Type B pancreatic cell (in vitro differentiated cells): ENCODE measurements at places on chromosomes 5 and 9.

DNA sequence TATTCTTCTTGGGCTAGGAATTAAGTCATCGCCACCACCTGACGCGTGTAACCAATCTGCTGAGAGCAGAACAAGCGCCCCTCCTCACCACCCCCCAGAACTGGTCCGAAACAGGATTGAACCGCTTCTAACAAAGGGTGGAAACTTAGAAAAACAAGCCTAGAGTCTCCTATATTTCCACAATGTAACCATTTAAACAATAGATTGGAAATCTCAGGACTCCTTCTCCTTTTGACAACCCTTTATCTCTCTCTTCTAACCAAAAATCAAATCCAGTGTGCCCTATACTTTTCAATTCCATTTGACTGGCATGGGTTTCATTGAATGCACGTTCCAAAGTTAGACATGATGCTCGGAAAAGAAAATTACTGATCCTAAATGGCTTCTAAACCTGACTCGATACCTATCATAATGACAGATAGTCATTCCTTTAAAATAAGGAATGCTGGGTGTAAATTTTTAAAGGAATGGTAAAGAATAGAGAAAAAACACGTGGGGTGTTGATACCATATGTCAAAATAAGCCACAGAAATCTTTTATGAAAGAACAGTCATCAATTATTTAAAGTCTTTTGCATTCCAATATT, 1.2 kb downstream of the ARRDC3 start:
- peak; percentile 75 for DNase-seq

DNA sequence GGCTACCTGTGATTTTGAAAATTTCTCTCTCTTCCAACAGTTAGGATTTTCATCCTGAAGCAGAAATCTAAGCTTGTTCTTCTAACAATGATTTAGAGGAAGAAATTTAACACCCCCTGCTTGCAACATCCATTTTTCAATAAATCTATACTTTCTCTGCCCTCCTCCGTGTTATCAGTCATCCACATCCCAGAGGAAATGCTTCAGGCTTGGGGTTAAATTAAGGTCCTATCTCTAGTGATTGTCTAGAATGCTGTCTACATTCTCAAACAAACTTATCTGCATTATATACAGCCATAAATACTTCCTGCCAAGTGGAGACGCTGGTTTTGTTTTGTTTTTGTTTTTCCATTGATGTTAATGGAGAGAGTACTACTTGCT, 371.0 kb downstream of the CSNK1G3 start:
- no peak for DNase-seq

- DNase-seq: no peak
These were observed 12.6 kb downstream of the ZNF462 start for GRCh38 chr9:106875529-106875928.

DNA sequence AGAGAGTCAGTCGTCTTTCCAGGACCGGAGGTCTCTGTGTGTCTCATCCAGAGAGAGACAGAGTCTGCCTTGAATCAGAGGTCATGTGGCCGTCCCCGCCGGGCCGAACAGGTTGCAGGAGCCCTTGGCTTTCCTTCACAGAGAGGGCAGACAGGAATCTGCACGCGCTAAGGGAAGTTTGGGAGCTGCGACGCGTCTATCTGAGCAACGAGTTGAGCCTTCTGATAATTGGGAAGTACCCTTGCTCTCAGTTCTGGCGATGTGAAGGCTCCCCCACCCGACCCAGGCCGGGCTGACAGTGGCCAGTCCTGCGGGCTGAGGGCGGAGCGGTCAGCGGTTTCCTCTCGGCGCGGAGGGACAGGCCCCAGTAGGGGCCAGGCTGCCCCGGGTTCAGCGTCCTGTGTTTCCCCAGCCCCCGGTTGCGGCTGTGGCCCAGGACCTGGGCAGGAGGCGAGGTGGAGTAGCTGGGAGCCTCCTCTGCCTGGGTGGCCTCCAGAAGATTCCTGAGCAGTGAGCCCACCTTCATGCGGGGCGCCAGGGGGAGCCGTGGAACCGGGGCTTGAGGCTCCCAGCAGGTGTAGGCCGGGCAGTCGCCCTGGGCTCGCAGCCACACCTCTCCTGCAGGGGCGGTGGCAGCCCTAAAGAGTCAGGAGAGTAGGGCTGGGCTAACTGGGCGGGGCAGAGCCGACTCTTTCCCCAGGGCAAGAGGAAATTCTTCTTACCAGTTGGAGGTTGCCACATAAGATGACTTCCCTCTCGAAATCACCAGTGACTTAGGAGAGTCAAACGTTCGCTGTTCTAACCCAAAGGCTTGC, 13.9 kb downstream of the NR2F1 start:
- DNase-seq: no peak

DNA sequence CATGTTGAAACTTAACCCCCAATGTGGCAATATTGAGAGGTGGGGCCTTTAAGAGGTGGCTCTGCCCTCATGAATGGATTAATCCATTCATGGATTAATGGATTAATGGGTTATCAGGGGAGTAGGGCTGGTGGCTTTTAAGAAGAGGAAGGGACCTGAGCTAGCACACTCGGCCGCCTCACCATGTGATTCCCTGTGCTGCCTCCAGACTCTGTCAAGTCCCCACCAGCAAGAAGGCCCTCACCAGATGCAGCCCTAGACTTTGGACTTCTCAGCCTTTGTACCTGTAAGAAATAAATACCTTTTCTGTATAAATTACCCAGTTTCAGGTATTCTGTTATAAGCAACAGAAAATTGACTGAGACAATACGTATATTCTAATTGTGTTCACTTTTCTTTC, 272.2 kb upstream of the DMRT1 start:
- DNase-seq: no peak

DNA sequence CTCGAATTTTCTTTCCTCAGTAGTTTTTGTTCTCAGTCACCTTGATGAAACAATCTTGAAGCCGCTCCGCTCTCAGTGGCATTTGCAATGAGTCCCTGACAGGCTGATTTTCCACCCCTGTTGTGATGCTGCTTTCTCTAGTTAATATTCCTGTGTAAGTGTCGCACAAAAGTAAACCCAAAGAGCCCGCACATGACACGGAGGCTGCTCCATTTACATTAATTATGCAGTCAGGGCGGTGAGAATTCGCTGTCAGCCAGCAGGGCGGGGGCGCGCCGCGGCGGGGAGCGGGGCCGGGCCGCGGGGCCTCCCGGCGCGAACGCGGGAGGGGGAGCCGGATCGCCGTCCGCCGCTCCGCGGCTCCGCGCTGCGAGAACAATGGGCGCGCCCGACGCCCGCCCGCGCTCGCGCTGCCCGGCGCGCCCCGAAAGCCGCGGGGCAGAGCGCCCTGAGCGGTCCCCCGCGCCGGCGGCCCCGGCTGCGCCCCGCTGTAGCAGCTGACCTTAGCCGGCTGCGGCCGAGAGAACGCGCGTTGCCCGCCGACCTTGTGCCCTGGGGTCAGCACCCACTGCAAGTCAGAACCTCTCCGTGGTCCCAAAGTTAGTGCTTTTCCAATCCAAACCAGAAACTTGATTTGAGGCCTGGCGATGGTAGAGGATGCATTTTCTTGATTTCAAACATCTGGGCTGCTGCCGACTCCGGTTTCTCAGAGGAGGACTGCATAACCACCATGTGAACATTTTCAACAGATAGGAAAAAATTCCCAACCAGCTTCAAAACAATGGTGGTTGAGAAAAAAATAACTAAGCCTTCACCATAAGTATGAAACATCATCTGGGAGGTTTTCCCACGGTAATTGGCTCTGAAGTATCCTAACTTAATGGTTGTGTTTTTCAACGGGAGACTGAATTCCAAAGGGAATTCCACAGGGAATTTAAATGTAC, 142.6 kb downstream of the PBX3 start:
- DNase-seq: no peak

GRCh38 chr5:31987985-31988710, 186.0 kb downstream of the GOLPH3 start:
- no peak for DNase-seq

DNA sequence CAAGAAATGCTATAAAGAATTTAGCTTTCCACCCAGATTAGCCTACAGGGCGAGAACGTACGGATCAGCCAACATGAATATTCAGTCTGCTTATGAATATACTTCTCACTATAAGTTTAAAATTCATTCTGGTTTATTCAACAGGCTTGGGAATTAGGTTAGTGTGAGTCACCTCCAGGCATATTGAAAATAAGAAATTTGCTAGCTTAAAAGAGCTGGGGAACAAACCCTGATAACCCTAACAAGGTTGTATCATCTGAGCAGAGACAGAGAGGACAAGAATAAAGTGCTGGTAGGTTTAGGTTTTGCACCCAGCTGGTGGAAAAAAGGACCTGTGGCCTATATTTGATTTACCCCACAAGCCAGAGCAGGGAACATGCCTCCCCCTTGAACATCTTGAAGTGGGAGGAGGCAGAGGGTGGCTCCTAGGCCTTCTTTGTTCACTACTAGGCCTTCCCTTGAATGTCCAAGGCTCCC, 12.3 kb downstream of the FNBP1 start:
- no peak for DNase-seq

DNA sequence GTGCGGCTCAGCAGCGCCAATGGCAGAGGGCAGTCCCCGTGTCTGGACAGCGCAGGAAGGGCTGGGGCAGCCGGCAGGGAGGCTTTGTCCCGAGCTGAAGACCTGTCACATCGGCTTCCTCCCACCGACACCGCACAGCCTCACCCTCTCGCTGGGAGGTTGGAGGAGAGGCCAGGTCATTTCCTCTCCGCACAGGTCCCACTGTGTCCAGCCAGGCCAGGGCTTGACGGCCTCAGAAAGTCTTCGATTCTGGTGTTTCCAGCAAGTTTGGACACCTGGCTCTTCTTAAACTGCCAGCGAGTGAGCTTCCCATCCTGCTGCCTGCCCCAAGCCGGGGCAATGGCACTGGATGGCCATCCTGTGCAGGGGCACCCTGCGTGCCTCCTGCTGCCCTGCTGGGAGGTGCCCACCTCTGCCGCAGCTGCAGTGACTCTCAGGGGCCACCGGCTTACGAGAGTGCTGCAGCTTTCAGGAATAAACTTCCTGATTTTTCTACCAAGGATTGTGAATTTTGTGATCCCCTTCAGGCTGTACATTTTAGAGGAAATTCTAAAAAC, 33.9 kb downstream of the AHRR start:
- DNase-seq: no peak
